SW 1271 (cell line): ENCODE measurements at places on chromosomes 2 and 18.

DNA sequence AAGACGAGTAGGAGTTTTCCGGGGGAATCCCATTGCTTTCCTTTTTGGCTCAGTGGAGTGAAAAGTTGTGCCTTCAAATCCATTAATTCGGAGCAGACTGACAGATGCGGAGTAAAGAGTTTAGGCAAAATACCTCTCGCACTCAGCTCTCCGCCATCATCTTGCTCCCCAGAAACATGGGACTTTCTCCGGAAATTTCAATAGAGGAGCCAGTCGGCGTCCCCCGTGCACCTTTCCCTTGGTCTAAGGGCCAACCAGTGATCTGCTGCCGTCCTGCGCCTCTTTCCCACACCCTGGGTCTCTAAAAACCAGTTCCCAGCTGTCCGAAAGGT is 318 bp downstream of the TYW5 start:
- DNase-seq = no peak

DNA sequence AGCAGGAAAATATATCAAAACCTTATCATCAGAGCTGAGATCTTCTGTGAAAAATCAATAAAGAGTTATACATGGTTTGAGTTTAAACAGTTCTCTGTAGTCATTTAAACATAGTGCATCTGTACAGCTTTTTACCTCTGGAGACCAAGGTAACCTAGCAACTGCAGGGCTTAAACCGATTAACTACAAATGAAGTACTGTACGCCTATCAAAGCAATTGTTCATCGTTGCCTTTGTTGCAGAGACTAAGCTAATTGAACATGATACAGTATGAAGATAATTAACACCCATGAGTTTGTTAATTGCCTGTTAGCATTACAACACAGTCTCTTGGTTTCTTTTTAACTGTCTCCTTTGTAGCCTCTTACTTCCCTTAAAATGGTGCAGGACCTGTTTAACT is 147.9 kb downstream of the LNPK start:
- no peak for DNase-seq

GRCh38 chr2:229861431-229861830 is 60.4 kb downstream of the TRIP12 start:
- DNase-seq = no peak

GRCh38 chr2:113012436-113013335 is 7.4 kb downstream of the IL36A start:
- DNase-seq = no peak

DNA sequence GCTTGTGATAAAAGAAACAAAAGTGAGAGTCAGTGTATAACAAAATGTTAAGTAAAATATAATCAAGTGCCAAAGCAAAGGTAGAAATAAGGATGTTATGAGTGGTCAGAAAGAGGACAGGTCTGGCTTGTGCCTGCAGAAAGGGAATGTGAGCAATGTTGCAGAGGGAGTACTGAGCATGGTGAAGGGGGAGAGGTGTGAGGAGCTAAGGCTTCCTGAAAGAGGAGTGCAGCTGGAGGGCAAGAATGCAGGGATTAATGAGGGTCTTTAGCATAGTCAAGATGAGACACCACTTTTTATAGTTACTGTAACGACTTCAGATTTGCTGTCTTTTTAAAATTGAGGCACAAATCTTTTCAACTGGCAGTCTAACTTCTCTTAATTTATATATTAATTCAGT is 22.0 kb upstream of the FIGN start:
- no peak for DNase-seq

GRCh38 chr2:71449343-71449742 is 4.0 kb upstream of the DYSF start:
- no peak for DNase-seq

- no peak for DNase-seq
These were observed 207.5 kb upstream of the HAAO start for GRCh38 chr2:42999856-43000241.

GRCh38 chr2:216690456-216690852 is 4.9 kb downstream of the IGFBP5 start:
- DNase-seq = no peak
